ENCODE measurements at places on chromosomes 13 and 19.

GRCh38 chr13:41533266-41534052 is 76.1 kb downstream of the RGCC start:
- DNase-seq: no peak

GRCh38 chr13:102854675-102855074 is 8.8 kb downstream of the ERCC5 start:
- DNase-seq: no peak

- no peak for DNase-seq
These were observed 207.4 kb downstream of the NHLRC3 start for GRCh38 chr13:39245688-39246087.

GRCh38 chr19:38596057-38596981 is 21.4 kb downstream of the MAP4K1 start:
- DNase-seq: no peak

DNA sequence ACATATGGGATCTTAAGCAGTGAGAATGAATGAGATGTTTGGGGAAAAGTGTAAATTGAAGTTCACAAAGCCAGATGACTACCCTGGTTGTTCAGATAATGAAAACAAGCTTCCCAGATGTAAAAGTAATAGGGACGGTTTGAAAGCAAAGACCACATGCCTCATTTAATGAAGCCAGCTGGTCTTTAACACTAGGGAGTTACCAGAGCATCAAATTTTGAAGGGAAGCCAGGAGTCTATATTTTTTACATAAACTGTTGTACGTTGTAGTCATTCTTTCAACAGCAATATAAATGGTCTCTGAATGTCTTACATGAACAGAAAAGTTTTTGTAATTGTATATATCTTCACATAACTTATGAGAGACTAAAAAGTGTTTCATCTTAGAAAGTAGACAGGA is 2604.5 kb upstream of the PCDH20 start:
- no peak for DNase-seq

GRCh38 chr13:113407103-113407530 is 43.2 kb upstream of the GRTP1 start:
- no peak for DNase-seq

- DNase-seq: no peak
These were observed 28.0 kb downstream of the GGACT start for GRCh38 chr13:100560498-100561157.

DNA sequence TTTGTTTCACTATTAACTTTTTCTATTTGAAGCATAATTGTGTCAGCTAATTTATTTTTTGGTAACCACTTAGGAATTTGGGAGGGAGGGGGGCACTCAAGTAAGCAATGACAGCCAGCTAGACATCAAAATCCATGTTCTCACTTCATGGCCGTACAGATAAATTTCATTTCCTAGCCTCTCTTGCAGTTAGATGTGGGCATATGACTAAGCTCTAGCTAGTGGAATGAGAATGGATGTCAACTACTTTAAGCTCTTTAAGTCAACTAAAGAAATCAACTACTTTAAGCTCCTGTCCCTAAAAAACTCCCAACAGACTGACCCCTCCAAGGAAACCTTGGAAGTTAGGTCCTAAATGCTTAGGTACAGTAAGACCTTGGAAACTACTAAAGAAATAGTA is 92.0 kb downstream of the KCNRG start:
- no peak for DNase-seq
